Brain microvascular endothelial cell (primary cell): ENCODE measurements at places on chromosomes 4 and X.

- DNase-seq, result no peak
Measured at GRCh38 chr4:75639124-75639695, 8.9 kb upstream of the CDKL2 start.

DNA sequence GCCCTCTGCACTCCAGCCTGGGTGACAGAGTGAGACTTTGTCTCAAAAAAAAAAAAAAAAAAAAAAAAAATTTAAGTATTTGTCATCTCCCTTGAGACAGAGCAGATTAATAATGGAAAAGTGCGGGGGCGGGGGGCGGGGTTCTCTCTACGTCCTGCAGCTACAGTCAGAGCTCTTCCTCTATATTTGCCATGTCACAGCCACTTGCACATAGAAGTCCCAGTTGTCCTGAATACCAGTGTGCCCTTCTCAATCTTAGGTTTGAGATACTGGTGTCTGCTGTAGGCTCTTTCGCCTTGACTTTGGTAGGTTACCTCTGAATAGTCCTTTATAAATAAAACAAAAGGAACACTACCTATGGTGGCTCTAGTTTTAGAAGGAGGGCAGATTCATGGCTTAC lies 237.8 kb upstream of the PGRMC2 start:
- no peak for DNase-seq

GRCh38 chr4:185039508-185040273 lies 21.4 kb downstream of the HELT start:
- peak; percentile 67 for DNase-seq

DNA sequence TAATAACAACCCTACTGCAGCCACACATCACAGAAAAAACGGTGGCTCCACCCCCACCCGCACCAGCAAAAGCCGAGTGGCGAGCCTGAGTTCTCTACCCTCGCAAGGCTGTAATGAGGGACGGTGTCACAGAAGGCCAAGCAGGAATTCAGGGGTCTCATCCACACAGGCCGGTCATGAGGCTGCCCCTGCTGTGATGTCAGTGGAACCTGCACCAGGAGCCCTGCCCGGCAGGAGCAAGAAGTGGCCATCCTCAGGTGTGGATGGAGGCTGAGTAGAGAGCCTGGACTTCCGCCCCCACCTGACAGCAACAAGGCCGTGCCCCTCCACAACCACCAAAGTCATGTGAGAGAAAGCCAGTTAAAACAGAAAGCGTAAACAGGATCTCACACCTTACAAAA lies 20.6 kb downstream of the LYAR start:
- no peak for DNase-seq

DNA sequence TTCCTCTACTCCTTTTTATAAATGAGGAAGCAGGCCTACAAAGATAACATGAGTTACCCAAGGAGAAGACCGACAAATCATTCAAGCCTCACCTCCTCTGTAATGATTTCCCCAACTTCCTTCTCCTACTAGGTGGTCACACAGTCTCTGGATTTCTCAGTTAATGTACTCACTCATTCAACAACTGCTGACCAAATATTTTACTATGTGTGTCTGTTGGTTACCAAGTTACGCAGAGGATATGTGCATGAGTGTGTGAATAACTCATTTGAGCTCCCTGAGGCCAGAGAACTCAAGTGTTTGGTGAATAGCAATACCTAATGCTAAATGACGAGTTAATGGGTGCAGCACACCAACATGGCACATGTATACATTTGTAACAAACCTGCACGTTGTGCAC lies 10.4 kb downstream of the CASK start:
- DNase-seq, result no peak

DNA sequence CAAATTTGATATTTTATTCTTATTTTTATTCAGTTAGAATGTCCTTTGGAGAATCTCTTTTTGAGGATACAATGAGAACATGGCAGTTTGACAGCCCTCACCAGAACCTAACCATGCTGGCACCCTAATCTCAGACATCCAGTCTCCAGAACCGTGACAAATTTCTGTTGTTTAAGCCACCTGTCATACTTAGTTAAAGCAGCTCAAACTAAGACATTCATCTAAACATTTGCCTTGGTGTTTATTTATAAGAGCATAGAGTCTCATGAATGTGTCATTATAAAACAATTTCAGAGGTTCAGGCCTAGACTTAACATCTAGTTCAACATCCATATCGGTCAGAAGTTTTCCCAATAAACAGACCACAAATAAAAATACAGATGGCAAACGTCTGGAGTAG lies 125.1 kb upstream of the FUNDC1 start:
- no peak for DNase-seq

GRCh38 chr4:27327421-27328181 lies 467.0 kb downstream of the STIM2 start:
- no peak for DNase-seq

- no peak for DNase-seq
Measured at GRCh38 chr4:168707205-168707604, 210.4 kb downstream of the PALLD start.

GRCh38 chr4:24476282-24476681 lies 108.1 kb downstream of the DHX15 start:
- no peak for DNase-seq

- DNase-seq, result no peak
Measured at GRCh38 chrX:56107320-56107719, 124.8 kb upstream of the KLF8 start.

GRCh38 chrX:94455782-94456181 lies 781.8 kb downstream of the FAM133A start:
- DNase-seq, result no peak

GRCh38 chrX:94288325-94288724 lies 614.3 kb downstream of the FAM133A start:
- no peak for DNase-seq

DNA sequence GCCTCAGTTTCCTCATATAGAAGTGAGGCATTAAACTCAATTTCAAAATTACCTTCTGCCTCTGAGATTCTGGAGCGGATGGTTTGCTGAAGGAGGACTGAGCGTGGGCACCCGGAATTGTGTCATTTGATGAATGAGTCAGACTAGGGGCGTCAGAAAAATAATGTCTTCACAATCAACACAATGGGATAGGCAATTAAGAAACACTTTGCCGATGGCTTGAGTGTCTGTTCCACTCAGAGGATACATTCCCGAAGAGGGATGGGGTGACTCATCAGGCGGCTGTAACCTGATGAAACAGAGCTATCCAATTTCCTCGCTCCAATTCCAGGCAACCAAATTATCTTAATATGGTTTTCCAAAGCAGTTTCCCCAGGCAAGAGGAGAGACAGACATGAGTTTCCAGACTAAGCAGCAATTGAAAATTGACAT lies 1.2 kb upstream of the CHRNA9 start:
- DNase-seq, result peak; percentile 68

- no peak for DNase-seq
Measured at GRCh38 chrX:38999099-38999498, 197.8 kb downstream of the MID1IP1 start.

GRCh38 chr4:48787056-48787455 lies 7.0 kb upstream of the FRYL start:
- no peak for DNase-seq

DNA sequence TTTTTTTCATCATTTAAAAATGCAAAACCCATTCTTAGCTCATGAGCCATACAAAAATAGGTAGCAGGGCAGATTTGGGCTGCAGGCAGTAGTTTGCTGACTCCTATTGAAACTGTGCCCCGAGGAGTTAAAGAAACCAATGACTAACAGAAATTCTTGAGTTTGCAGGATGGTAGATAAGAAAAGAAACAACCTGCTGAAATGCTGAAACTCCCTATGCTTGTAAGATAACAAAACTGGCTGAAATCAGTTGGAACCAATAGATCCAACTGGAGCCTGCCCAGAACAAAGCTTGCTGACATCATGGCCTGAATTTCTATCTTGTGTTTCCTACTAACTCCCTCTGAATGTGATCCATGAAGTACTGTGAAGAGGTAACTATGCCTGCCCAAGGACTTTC lies 68.6 kb downstream of the ANOS1 start:
- peak; percentile 2 for DNase-seq

GRCh38 chrX:66676990-66677389 lies 38.1 kb upstream of the EDA2R start:
- peak; percentile 65 for DNase-seq

DNA sequence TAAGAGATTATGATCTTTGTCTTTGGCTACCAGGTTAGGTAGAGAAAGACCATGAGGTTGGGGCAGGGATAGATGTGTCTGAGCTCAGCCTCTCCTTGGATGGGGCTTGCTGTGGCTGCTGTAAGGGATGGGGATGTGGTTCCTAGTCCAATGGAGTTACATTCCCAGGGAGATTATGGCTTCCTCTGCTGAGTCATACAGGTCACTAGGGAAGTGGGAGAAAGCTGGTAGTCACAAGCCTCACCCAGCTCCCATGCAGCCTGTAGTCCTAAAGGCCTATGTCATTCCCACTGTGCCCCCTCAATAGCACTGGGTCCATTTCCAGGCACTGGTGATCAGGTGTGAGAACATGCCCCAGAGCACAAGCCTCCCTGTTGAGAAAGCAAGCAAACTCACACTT lies 70.6 kb upstream of the CENPE start:
- DNase-seq, result no peak

DNA sequence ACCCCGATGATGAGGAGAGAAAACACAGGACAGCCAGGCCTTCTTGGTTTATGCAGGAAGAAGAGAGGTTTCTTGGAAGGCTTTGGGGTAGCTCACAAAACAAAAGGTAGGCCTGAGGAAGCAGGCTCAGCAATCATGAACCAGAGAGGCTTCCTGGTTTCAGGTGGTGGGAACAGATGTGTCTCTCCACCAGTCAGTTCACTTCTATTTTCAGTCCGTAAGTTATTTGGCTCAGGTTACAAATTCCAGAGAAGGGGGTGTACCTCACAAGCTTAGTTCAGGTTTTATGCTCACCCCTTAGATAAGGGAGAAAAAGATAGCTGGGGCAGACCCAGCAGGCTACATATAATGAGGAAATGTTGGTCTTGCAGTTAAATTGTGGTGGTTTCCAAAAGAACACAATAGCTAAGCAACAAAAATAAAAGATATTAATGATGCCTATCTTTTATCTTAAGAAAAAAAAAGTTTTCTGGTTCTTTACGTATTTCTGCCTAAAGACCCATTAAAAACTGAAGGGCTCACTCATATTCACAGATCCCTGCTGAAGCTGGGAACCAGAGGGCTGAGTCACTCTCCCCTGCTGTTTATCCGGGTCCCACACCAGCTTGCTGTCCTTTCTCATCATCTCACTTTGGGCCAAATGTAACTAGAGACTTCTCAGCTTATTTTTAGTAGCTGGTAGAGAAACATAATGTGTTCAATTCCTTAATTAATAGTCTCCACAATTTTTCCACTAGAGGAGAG lies 177.0 kb downstream of the CAMK2D start:
- peak; percentile 93 for DNase-seq

DNA sequence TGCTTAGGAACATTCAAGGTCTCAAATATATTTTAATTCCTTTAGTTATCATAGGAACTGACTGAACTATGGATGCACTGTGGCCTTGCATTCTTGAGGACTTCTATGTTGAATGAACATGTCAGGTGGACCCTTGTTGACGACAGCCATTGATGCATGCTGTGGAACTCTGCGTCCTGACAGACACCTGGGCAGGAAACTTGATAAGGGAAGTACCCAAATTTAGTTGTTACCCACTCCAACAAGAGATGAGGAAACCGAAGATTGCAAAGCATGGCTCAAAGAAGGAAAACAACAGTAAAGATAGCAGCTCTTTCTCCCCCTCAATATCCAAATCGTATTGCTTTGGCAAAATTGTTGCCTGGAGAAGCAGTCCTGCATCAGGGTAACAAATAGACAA lies 540.0 kb upstream of the NR3C2 start:
- no peak for DNase-seq

- no peak for DNase-seq
Measured at GRCh38 chr4:11783588-11783987, 354.9 kb upstream of the HS3ST1 start.

DNA sequence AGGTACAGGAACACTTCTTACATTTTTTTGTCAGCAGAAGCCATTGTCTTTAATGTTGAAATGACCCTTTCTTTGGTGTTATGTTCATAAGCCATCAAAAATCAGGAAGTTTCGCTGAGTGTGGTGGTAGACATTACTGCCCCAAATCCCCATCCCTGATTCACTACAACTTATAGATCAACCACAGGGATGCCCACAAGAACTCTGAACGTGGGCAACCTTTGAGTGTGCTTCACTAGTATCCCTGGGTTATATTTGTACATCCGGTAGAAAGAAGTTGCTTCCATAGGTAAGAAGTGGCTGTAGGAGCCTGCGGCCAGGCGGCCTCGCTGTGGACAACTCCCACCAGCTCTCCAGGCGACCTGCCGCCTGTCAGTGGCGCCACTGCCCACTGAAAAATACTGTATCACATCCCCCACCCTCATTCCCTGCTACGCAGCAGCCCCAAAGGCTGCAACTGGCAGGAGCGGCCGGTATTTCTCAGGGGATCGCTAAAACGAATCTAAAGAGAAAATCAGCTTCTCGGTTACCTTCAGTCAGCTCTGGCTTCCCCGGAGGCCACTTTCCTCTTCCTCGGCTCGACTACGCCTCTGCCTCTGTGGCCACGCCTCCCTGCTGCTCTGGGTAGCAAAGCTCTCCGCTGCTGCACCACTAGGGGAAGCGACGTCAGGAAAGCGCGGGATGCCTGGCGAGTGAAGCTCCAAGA lies 13.9 kb upstream of the ETDC start:
- DNase-seq, result peak; percentile 31

- DNase-seq, result peak; percentile 24
Measured at GRCh38 chrX:18983666-18984380, at the start of gene PHKA2. PHKA2 (minus strand) TSS chrX:18984114; CDS start chrX:18983932, 182 bp downstream.

GRCh38 chr4:163534056-163534455 lies 39.6 kb downstream of the TMA16 start:
- no peak for DNase-seq

DNA sequence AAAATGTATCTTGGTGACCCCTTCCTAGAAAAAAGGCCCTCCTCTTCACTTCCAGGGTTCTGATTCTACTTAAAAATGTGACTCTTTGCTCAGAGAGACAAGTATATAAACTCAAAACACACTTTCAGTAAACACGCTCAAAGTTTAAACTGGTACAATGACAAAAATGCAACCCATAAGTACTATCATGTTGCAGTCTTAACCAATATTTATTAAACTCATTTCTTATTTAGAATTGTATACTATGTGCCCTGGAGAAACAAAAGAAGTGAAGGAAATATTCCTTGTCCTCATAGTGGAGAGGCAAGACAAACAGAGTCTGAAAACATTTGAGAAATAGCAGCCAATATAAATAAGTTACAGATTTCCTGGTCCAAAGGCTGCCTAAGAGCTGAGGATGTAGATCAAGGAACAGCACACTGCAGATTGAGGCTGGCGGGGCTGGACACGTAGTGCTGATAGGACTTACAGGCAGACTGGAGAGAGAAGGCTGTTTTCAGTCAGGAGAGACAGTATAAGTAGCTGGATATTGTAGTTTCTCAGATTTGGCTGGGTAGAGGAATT lies 39.1 kb upstream of the ANXA3 start:
- DNase-seq, result no peak

- peak; percentile 33 for DNase-seq
Measured at GRCh38 chr4:71231129-71232055, 107.4 kb upstream of the SLC4A4 start.

GRCh38 chr4:163279713-163280112 lies 52.7 kb downstream of the NPY1R start:
- DNase-seq, result no peak

- no peak for DNase-seq
Measured at GRCh38 chr4:186351668-186352194, 85.7 kb downstream of the F11 start.
